ENCODE measurements at places on chromosomes 1 and 21.

DNA sequence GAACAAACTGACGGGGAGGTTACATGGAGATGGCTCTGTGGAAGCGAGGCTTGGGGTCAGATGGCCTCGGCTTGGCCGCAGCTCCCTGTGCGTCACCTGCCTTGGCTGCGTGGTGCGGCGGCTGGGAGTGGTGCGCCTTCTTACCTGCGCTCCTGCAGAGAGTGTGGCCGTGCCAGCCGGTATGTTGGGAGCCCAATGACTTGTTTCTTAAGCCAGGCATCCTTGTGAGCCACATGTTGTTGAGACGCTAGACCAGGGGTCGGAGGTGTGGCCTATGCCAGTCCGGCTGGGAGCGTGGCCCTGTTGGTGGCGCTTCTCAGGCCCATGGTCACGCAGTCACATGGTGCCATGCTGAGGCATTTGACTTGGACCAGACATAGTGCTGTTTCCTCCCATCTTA is 10.5 kb downstream of the SLX9 start:
- no peak for DNase-seq

DNA sequence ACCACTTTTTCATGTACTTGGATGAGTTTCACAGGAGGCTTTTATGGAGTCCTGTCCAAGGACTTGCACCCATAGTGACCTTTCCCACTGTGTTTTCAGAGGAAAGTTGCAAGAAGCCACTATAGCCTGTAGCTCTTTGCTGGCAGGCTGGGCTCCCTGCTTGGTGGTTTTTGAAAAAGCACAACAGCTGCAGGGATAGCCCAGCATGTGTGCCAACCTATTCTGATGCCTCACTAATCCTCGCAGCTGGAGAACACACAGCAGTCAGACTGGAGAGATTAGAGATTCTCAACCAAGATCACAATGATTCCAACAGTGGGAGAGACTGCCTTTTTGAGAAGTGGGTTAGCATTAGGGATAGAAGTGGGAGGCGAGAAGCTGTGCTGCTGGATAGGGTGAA is 24.1 kb upstream of the ARHGEF11 start:
- DNase-seq: no peak

GRCh38 chr1:166884040-166884642 is 8.1 kb upstream of the TADA1 start:
- DNase-seq: no peak

GRCh38 chr1:78527706-78528105 is 36.9 kb downstream of the PTGFR start:
- no peak for DNase-seq

DNA sequence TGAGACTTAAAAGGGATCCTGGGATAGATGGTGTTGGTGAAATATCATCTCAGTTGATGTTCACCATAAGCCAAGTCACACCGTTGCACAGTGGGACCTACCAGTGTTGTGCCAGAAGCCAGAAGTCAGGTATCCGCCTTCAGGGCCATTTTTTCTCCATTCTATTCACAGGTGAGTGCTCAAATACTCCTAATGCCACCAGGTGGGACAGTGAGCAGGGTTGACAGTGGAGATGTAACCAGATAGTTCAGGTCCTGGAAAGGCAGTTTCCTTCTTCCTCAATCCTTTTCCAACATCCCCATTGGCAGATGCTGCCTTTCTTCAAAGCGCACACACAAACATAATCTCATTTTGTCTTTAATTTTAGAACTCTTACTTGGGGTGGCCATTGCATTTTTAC is 11.6 kb downstream of the CD160 start:
- no peak for DNase-seq

DNA sequence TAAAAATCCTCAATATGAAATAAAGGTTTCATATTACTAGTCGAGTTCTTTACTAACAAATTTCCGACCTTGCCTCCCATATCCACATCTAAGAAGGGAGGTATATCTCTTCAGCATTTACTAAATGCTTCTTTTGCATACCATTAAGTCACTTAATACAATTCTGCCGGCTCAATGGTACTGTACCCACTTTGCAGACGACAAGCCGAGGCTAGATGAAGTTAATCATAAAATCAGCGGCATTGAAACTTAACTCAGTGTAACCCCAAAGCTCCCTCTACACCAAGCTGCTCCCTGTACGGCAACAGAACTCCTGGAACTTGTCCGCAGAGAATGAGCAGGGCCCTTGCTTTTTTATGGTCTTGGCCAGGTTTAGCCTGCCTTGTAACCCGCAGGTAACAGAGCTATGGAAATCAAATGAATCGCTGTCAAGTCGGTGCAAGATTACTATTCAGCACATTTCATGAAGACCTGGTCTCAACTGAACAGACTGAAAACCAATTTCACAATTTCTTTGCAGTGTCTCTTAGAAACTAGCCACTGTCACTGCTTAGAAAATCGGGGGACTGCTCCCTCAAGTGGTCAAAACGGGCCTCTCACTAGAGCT is 738 bp downstream of the INTS7 start:
- DNase-seq: no peak

DNA sequence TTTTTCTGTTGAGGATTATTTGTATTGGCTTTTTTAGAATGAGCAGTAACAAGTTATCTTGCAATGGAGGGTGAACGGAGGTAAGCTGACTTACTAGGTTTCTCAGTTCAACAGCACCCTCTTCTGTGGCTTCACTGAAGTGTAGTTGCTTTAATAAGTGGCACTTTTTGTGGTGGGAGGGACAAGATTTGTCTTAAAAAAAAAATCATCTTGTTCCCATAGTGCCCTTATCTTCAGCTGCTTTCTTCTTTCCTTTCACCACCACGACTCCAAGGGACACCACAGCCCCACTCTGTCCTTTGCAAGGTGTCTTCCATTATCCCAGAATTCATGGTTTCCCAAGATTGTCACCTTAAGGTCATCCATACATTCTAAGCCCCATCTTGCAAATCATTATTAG is 92.9 kb downstream of the PIGK start:
- no peak for DNase-seq

- no peak for DNase-seq
Measured at GRCh38 chr1:231295938-231296337, 41.7 kb downstream of the EXOC8 start.

DNA sequence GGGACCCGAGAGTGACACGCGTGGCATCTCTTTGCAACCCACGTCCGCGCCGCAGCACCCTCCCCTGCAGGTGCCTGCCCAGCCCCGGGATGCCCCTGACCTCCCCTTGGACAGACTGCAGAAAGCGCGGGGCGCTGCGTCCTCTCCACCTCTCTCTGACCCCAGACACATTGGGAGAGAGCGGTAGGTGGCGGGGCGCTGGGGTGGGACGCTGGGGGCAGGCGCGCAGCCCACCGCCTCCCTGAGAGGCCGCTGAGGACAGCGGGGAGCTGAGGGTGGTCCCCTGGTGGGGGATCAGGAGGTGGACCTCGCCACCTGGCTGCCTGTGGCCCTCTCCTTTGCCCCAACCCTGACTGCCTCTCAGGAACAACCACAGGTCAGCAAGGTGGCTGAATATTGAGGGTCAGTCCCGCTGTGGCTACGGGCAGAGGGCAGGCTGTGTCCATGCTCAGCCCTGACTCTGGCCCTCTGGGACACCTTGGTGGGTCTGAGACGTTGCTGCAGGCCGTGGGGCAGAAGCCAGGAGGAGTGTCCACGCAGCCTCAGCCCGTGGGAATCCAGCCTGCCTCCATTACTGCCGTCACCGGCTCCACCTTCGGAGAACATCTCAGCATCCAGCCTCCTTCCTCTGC is 761 bp upstream of the UBE2J2 start:
- DNase-seq: no peak

GRCh38 chr1:150968491-150968890 is 6.1 kb downstream of the CERS2 start:
- no peak for DNase-seq

GRCh38 chr1:153291514-153291913 is 21.2 kb downstream of the PGLYRP3 start:
- DNase-seq: no peak

DNA sequence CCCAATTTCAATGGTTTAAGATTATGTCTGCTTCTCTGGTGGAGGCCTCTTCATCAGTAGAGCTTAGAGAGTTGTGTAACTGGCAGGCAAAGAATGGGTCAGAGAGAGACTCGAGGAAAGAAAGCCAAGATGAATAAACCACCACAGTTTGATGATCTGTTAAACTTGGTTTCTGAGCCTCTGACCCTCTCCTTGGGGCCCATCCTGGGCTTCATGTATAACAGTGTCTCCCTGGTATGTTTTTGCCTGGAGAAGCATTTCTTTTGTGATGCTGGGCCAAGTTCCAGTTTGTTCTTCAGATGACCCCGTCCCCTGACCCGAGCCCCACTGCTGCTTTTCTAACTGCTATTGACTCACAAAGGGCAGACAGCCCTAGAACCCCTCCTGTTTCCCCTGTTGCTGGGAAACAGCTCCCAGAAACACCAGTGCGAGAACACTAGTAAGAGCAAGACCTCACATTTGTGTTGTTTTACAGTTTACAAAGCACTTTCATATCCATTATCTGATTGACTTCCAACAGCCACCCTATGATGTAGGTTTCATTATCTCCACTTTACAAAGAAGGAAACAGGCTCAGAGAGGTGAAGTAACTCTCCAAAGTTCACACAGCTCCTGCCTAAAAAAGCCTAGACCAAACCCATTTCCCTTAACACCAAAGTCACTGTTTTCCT is 9.0 kb downstream of the CD2 start:
- DNase-seq: no peak

- DNase-seq: no peak
Measured at GRCh38 chr21:37878946-37879660, 37.2 kb downstream of the KCNJ6 start.

DNA sequence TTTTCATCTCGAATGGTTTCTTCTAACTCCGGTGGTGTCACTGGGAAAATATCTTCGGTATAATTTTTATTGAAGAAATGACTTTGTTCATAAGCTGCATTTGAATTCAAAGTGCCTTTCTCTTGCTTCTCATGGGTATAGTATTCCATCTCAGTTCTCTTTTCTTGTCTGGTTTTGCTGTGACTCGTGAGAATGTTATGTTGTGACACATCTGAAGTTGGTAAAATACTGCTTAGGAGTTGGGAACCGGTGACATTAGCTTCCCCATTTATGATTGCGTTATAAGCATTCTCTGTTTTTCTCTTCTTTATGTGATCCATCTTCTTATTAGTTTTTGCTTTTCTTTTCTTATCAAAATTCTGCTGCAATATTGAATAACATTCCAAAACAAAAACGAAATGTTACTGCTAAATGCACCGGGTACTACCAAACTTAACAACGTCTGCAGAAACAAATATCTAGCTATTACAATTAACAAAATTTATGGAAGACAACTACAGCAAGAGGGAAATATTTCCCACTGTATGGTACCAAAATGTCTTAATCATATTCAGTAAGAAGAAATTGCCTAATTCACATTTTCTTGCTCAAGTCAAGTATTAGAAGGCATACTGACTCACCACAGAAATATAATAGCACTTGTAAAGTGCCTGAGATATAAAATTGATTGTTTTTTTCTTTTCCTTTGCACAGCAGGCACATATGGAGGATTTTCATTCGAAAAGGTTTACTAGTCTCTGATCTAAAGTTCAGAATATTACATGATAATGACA is 15.5 kb downstream of the LRIF1 start:
- no peak for DNase-seq

- no peak for DNase-seq
Measured at GRCh38 chr1:83060221-83060620, 938.7 kb downstream of the TTLL7 start.

DNA sequence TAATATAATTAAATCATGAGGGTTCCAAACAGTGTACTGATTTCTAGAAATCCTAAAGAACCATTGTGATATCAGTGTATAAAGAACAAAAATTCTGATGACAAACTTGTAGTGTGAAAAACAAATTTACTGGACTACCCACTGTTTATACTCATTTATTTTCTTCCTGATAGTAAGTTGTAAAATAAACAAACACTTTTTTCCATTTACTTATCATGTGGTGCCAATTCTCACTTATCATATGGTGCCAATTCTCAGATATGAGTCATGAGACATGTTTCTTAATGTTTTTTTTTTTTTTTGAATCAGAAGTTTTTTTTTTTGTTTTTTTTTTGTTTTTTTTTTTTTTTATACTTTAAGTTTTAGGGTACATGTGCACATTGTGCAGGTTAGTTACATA is 137.7 kb downstream of the LEPR start:
- no peak for DNase-seq

- no peak for DNase-seq
Measured at GRCh38 chr21:36166705-36167104, 10.1 kb downstream of the DOP1B start.

DNA sequence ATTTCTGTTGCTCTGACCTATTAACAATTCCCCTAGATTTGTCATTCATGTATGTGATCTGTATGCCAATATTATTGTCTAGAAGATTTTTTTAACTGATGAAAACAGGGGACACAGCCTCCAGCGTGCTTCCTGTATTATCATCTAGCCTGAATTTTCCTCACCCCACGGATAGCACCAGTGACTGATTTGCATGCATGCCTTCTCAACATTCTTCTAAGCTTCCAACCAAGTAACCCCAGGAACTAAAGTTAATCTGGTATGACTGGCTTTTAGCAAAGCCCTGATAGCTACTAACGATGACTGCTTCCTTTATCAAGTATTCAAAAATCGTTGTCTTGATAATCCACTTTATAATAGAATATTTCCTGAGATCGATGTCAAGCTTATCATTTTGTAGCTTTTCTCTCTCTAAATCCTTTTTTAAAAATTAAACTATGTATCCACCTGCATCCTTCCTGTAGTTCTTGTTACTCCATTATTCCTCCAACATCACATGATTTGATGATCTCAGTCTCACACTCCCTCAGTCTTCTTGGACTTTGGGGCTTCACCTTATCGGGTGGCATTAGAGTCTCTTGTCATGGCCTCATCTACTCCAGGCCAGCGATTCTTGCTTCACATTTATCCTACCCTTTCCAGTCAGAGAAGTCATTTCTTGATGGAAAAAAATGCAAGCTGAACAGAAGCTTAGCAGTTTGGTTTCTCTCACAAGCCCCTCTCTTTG is 19.0 kb downstream of the BCAR3 start:
- no peak for DNase-seq

- DNase-seq: no peak
Measured at GRCh38 chr21:32529679-32530078, 55.6 kb downstream of the TCP10L start.

GRCh38 chr1:219555031-219555692 is 57.7 kb downstream of the ZC3H11B start:
- DNase-seq: no peak

- no peak for DNase-seq
Measured at GRCh38 chr1:26799479-26800142, 11.9 kb downstream of the PIGV start.

DNA sequence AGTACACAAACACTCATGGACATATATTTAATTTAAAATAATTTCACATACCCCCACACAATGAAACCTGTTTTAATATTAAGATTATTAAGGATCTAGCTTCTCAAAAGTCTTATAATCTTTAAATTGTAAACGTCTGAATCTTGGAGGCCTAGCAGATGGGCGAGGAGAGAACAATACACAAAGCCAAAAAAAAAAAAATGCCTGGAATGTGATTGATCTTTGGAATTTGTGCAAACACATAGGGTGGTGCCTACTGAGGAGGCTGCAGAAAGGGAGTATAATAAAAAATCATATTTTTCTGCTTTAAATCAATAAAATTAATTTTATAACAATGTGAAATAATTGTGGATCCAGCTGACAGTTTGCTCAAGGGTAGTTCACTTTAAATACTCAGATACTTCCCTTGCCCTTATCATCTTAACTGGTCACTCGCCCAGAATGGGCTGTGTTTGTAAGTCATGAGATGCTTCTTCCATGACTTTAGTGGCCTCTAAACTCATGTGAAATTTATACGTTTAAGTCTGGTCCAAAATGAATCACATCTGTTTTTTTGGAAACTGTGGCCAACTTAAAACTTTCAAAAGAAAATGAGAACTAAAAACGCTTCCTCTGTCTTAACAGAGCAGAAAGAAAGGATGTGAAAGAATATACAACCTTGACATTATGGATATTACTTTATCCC is 802.8 kb upstream of the CXADR start:
- no peak for DNase-seq

GRCh38 chr1:16433030-16433429 is 4.2 kb downstream of the SPATA21 start:
- no peak for DNase-seq
